Activated naive CD4-positive, alpha-beta T cell (primary cell): ENCODE measurements at places on chromosomes 5 and 9.

DNA sequence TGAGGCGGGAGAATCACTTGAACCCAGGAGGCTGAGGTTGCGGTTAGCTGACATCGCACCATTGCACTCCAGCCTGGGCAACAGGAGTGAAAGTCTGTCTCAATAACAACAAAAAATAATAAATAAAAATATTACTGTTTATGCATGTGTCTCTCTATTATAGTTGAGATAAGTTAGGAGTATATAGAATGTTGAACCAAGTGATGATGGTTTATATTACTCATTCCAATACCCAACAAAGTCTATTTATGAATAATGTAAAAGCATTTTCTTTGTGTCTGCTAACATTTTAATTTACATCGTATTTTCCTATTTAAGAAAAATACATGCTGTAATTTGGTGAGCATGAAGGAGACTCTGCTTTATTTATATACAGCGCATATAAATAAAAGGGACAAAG, 35.8 kb downstream of the CREBRF start:
- no peak for DNase-seq

GRCh38 chr5:168317521-168318147, 26.2 kb downstream of the WWC1 start:
- no peak for DNase-seq

GRCh38 chr5:17304282-17304681, 86.9 kb downstream of the BASP1 start:
- DNase-seq: no peak

- DNase-seq: no peak
These were observed 17.6 kb upstream of the MOCS2 start for GRCh38 chr5:53127107-53127506.

- DNase-seq: no peak
These were observed 1.4 kb downstream of the PCDH1 start for GRCh38 chr5:141876628-141877355.
